ENCODE measurements at places on chromosomes 7 and 10.

DNA sequence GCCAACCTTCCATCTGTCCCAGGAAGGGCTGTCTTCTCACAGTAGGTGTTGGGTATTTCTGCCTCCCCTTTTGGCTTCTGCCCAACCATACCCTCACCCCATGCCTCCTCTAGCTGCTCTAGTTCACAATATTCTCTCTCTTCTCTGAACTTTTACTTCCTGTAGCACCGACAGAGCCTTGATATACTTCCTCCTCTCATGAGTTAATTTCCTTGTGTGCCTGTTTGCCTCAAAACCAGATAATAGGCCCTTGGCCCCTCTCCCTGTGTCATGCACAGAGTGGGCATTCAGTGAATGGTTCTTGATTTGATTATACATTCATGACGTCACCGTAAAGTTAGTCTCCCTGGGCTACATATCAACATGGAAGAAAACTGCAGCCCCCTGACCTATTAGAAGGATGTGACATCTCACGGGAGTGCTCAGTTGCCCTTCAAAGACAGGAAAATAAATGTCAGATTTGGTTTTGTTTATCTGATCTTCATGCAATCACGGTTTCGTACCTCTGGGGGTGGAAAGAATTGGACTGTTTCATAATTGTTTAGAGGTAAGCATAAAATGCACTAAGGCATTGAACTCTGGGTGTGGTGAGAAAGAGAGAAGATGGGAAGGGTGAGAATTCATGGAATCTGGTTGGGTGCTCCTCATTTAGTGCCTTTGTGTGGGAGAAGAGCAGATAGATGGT lies 127.7 kb downstream of the ITIH5 start:
- DNase-seq = no peak

- DNase-seq = no peak
Measured at GRCh38 chr7:46571996-46572395, 650.9 kb upstream of the IGFBP3 start.

DNA sequence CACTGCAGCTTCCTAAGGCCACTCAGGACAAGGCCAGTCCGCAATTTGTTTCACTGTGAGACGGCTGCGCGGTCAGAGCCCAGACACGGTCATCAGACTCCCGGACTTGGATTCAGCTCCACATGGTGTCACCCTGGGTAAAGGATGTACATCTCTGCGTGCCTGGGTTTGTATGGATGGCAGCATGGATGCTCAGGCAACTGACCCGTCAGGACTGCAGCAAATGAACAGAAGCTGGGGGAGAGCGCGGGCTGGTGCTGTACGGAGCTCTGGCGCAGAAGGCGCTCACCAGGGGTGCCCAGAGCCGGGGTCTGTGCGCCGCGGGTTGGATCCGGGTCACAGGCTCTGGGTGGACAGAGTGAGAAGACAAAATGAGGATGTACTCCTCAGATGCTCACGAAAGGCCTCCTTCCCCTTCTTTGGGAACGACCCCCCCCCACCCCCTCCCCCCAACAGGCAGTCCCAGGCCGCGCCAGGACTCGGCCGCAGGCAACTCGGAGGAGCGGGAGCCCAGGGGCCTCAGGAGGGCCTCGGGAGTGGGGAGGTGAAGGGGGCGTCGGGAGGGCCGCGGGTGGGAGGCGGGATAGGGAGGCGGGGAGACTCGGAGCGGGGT lies 92.4 kb downstream of the CXCL12 start:
- no peak for DNase-seq

- DNase-seq = no peak
Measured at GRCh38 chr7:155527664-155528063, 18.7 kb downstream of the CNPY1 start.

- no peak for DNase-seq
Measured at GRCh38 chr7:137669706-137670105, 177.1 kb downstream of the DGKI start.

DNA sequence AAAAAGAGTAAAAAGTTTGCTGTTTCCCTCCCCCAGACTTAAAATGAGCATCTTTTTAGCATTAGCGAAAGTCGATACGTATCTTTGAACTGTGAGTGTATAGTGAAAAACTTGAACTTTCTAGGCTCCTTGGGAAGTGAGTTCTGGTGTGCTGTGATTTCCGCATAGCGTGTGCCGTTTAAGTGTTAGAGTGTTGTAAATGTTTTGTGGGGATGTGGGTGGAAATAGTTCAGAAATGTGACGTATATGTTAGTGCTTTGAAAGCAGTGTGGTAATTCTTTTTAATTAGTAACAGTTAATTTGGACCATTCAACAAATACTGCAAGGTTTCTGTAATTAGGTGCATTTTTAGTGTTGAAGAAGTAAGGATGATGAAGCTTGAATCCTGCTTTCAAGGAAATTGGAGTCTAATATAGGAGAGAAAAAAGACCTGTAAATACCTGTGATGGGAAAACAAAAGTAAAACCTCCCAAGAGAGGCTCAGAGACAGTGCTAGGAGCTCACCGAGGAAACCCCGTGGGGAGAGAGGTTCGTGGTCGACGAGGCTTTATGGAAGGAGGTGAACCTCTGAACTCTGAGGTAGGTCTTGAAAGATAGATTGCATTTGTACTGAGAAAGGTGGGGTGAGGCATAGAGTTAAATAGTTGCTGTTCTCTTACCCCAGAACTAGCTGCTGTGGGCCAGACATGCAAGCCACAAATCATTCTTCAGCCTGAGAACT lies 40.8 kb downstream of the RBM33 start:
- DNase-seq = no peak

DNA sequence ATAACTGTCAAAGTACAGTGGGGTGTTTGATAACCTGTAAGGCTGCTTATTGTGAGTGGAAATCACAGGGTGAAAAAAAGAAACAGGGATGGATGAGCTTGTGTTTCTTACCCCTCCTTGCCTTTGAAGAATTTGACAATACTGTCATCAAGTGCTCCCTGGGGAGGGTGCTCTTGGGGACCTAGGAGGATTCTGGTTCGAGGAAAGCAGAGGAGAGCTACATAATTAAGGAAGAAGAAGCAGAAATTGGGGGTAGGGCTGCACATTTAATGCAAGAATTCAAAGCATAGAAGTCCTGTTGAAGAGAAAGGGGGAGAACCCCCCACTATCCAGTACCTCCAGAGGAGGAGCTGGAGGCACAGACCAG lies 208.1 kb upstream of the PHYHIPL start:
- no peak for DNase-seq

GRCh38 chr7:29955799-29956486 lies 33.7 kb downstream of the SCRN1 start:
- DNase-seq = no peak

DNA sequence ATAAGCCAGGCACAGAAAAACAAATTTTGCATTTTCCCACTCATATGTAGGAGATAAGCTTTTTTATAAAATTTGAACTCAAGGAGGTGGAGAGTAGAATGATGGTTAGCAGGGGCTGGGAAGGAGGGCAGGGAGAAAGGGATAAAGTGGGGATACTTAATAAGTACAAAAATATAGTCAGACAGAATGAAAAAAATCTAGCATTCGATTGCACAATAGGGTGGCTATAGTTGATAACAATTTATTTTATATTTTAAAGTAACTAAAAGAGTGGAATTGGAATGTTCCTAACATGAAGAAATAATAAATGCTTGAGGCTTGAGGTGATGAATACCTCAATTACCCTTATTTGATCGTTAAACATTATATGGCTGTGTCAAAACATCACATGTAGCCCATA lies 415.7 kb upstream of the STEAP1 start:
- no peak for DNase-seq

GRCh38 chr7:105880571-105881330 lies 4.4 kb upstream of the ATXN7L1 start:
- DNase-seq = no peak

DNA sequence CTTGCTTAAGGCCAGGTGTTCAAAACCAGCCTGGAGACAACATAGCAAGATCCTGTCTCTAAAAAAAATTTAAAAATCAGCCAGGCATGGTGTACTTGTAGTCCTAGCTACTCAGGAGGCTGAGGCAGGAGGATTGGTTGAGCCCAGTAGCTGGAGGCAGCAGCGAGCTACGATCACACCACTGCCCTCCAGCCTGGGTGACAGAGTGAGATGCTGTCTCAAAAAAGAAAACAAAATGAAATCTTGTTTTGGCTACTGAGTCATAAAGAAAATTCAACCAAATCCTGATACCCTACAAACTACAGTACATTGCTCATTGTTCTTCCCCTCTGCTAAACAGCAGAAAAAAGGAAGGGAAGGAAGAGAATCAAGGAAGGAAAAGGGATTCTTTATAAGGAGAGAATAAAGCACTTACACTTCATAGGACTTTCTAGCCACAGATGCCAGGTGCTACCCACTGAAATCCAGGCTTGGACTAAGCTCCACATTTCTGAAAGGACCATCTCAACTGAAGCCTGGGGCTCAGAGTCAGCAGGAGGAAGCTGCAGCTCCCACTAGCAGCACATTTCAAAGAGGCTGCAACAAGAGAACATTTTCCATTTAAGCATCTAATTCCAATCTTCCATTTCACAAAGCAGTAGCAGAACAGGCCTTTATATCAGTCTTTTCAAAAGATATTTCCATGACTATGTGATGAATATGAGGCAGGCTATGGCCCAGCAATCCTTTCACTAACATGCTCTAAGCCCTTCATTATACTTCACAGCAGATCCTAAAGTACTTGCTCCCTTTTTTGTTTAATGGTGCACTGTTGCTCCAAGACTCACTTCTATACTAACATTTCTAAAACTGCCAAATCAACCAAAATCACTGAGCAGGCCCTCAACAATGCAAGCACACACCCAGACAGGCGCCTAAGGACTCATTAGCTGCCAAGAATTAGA lies 13.5 kb downstream of the TNPO3 start:
- DNase-seq = no peak

DNA sequence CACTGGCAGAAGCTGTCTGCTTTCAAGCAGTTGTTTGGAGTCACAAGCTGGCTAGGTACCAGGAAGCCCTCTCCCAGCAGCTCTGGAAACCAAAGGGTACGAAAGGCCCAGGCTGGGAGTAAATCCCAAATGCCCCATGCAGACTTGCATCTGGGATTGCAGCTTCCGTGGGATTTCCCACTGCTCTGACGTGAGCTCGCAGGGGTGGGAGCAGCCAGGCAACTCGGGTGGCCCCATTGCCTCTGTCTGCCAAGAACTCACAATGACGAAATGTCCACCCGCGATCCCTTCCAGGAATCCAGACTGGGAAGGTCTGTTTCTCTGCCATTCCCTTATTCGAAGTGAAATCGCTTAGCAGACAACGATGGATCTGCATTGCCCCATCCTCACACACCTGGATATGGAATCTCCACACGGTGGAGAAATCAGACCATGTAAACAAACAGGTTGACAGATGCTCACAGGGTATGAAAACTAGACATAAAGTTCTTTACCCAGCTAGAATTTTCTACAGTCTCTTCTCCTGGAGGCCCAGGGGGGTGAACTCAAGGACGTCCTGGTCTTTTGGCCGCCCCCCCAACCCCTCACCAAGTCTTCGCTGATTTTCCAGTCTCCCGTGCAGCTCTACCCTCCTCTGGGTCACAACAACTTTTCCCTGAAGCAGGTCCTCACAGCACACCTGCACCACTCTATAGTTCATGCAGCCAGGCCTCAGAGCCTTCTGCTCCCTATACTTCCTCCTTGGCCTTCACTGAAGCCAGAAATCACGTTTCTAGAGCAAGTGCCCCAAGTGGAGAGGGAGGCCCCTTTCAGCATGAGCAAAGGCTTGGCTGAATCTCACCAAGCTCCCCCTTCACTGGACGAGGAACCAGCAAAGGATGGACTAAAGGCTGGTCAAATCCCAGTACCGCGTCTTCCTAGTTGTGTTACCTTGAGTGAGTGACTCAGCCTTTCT lies 20.0 kb downstream of the SH3PXD2A start:
- no peak for DNase-seq

- DNase-seq = no peak
Measured at GRCh38 chr10:44015702-44016500, 367.2 kb upstream of the ZNF32 start.

- no peak for DNase-seq
Measured at GRCh38 chr10:59880971-59881510, 25.3 kb downstream of the CCDC6 start.

- DNase-seq = no peak
Measured at GRCh38 chr7:27100694-27101170, 1.8 kb downstream of the HOXA2 start.

DNA sequence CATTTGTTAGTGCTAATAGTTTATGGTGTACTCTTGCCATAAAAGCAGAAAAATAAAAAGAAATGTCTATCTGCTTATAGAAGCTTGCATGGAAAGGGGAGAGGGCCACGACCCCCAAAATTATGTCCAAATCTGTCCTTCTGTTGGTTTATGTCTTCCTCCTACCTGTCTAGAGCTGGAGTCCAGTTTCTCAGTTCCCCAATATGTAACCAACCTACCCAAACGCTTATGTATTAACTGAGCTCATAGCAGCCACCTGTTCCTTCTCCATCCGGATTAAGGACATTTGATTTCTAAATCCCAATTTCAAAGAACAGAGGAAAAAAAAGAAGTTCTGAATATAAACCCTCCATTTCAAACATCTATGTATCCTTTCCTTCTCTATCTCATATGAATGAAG lies 30.3 kb upstream of the TPK1 start:
- no peak for DNase-seq

DNA sequence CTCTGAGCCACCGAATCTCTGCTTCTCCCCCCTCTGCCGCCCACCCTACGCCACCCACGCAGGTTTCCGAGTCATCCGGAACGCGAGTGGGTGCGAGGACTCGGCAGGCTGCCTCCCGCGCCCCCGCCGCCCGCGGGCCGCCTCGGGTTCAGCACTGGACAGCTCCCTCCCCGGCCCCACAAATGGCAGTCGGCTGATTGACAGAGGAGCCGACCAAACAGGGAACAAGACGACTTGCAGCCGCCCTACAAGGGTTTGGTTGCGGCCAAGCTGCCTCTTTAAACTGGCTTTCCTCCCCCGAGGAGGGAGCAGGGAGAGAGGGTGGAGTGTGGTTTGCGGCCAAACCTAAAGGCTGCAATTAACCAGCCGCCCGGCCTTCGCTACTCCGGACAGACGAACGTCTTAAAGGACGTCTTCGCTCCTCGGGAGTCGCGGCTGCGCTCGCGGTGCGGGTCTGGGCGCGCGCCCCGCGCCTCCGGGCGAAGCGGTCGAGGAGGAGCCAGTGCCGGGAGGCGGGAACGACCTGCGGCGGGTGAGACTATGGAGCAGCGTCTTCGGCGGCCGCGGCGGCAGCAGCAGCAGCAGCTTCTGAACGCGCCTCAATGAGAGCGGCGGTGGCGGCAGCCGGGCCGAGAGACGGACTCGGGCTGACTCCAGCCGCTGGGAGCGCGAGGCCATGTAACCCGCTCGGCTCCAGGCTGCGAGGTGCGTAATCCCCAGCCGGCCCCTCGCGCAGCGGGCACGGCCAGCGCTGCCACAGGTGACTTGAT lies at the start of gene GPR158:
GPR158 (plus strand) TSS at position 541 of the 770 bp plus-strand sequence. CDS start 420 bp downstream, outside the sequence.
- DNase-seq = peak; percentile 9

DNA sequence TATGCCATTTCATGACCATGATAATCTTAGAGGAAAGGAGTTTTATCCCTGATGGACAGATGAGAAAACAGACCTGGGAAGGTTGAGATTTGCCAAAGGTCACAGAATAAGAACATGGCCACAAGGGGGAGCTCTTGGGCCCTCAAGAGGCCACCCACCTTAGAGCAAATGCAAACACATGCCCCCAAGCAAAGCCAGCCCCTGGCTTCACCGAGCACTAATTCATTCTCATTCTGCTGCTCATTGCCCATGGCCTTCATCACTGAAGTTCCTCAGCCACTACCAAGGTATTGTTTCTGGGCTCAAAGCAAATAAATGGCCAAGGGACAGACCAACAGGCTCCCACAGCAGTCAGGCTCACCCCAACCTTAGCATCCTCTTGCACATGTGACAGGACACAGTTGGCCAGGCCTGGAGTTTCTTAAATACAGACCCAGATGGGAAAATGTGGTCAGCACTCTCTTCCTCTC lies 44.2 kb downstream of the PDLIM1 start:
- peak; percentile 35 for DNase-seq

- no peak for DNase-seq
Measured at GRCh38 chr10:10816447-10816846, 201.2 kb upstream of the CELF2 start.

GRCh38 chr7:117784315-117784714 lies 88.9 kb downstream of the CTTNBP2 start:
- DNase-seq = no peak

Data from effector CD8-positive, alpha-beta T cell (primary cell).